Immature natural killer cell (primary cell): ENCODE measurements at places on chromosomes 2 and 18. TPM values are rescaled to one million over a fixed set of nuclear protein-coding genes. Genes with fewer than 3 reads are reported as not detected.

GRCh38 chr2:37843556-37843955 is 81.5 kb upstream of the RMDN2 start:
- H3K27me3 ChIP-seq, result peaks cover 4% of the 10 kb centered on the region
- H3K36me3 ChIP-seq, result no peaks in the 10 kb centered on the region
- H3K4me3 ChIP-seq, result no peak overlapping the region
- no peak for DNase-seq
- no peaks in the 10 kb centered on the region for H3K4me1 ChIP-seq

GRCh38 chr2:224046752-224047151 is 7.7 kb upstream of the SERPINE2 start:
- H3K4me1 ChIP-seq, result no peaks in the 10 kb centered on the region
- H3K36me3 ChIP-seq, result no peaks in the 10 kb centered on the region
- H3K4me3 ChIP-seq, result no peak overlapping the region
- DNase-seq, result no peak
- peaks cover 7% of the 10 kb centered on the region for H3K27me3 ChIP-seq
- no peak overlapping the region for H3K27ac ChIP-seq

GRCh38 chr2:237053066-237053465 is 32.6 kb upstream of the COPS8 start:
- H3K36me3 ChIP-seq, result peaks cover 8% of the 10 kb centered on the region
- no peaks in the 10 kb centered on the region for H3K4me1 ChIP-seq
- H3K4me3 ChIP-seq, result no peak overlapping the region
- no peak overlapping the region for H3K27ac ChIP-seq
- no peaks in the 10 kb centered on the region for H3K27me3 ChIP-seq

DNA sequence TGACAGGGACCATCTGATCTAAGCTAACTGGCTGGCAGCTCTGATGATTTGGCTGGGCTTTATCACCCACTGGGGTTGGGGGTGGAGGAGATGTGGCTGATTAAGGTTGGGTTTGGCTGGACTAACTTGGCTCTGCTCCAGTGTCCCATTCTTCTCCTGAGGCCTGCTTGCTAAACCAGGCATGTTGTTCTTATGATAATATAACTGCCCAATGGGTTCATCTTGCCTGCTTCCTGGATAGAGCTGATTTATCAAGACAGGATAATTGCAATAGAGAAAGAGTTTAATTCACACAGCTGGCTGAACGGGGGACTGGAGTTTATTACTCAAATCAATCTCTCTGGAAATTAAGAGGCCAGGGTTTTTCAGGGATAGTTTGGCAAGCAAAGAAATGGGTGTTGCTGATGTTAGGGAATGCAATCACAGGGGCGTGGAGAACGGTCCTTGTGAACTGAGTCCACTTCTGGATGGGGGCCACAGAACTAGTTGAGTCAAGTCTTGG is 150.4 kb downstream of the PTH2R start:
- no peak overlapping the region for H3K27ac ChIP-seq
- H3K27me3 ChIP-seq, result peaks cover 4% of the 10 kb centered on the region
- no peaks in the 10 kb centered on the region for H3K4me1 ChIP-seq
- no peak overlapping the region for H3K4me3 ChIP-seq
- no peak for DNase-seq

DNA sequence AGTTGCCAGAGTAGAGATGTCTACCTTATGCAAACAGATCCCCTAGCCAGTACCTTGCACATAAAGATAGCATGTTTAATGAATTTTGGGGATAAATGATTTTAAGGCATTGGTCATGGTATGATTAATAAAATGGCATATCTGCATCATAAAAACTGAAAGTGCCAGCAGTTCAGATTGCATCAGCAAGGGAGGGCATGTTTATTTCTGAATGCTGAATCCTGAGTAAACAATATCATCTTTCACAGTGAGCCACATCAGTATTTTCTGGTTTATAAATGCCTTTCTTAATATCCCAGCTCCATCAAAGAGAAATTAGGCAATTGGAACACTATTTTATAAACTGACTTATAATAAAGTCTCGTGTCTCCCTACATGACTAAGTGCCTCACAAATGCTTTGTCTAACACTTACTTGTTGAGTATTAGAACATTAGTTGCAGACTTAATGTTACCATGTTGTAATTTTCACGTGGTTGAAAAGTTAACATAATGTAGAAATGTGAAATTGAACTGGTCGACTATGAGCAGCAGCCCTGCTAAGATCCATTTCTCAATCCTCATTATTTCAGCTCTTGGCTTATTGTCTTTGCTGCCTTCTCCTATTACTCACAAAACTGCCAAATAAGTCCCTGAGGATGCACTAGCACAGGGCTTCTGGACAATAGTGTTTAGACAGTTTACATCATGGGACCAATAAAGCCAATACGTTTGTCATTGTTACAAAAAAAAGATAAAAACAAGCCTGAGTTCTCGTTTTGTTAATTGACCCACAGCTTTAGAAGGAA is 48.0 kb downstream of the LANCL1 start:
- H3K4me3 ChIP-seq, result no peak overlapping the region
- H3K27me3 ChIP-seq, result no peaks in the 10 kb centered on the region
- H3K36me3 ChIP-seq, result peaks cover 78% of the 10 kb centered on the region
- H3K27ac ChIP-seq, result no peak overlapping the region
- DNase-seq, result no peak
- H3K4me1 ChIP-seq, result no peaks in the 10 kb centered on the region

GRCh38 chr18:77074431-77074830 is 58.2 kb downstream of the MBP start:
- peak overlapping the region; percentile 99 for H3K27ac ChIP-seq
- H3K27me3 ChIP-seq, result peaks cover 32% of the 10 kb centered on the region
- H3K4me3 ChIP-seq, result peak overlapping the region; percentile 85
- DNase-seq, result no peak

GRCh38 chr2:194883711-194884110 is 773.3 kb upstream of the SLC39A10 start:
- no peak for DNase-seq
- no peaks in the 10 kb centered on the region for H3K36me3 ChIP-seq
- no peak overlapping the region for H3K27ac ChIP-seq
- H3K4me3 ChIP-seq, result no peak overlapping the region
- no peaks in the 10 kb centered on the region for H3K27me3 ChIP-seq

GRCh38 chr2:9951522-9952285 is at the start of gene GRHL1:
Gene GRHL1 (plus strand): TSS chr2:9951693. CDS start chr2:9951834, 141 bp downstream.
- peak within 1 kb of the TSS; percentile 85 for H3K4me3 ChIP-seq
- H3K27me3 ChIP-seq, result peaks cover 6% of the 10 kb centered on the region
- no peaks in the 10 kb centered on the region for H3K36me3 ChIP-seq
- H3K27ac ChIP-seq, result peak within 1 kb of the TSS; percentile 57
- DNase-seq, result peak; percentile 91
- peaks cover 11% of the 10 kb centered on the region for H3K4me1 ChIP-seq

DNA sequence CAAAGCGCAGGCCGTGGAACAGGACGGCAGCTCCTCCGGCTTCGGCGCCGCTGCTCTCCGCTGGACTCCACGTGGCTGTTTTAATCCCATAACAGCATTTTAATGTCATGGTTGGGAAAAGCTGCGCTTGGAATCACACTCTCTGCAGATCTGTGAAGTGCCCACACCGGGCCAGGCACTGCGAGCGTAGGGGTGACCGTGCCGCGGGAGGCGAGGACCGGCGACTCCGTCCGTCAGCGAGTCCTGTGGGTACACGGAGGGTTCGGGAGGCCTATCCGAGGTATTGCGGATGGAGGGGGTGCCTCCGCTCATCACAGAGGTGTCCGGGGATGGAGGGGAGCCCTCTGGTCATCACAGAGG is 198.0 kb upstream of the SALL3 start:
- no peaks in the 10 kb centered on the region for H3K4me1 ChIP-seq
- H3K27me3 ChIP-seq, result peaks cover 2% of the 10 kb centered on the region
- DNase-seq, result no peak
- no peak overlapping the region for H3K27ac ChIP-seq

GRCh38 chr18:35634323-35634722 is 52.8 kb downstream of the GALNT1 start:
- H3K36me3 ChIP-seq, result no peaks in the 10 kb centered on the region
- H3K4me1 ChIP-seq, result peaks cover 9% of the 10 kb centered on the region
- no peaks in the 10 kb centered on the region for H3K27me3 ChIP-seq
- no peak overlapping the region for H3K27ac ChIP-seq

DNA sequence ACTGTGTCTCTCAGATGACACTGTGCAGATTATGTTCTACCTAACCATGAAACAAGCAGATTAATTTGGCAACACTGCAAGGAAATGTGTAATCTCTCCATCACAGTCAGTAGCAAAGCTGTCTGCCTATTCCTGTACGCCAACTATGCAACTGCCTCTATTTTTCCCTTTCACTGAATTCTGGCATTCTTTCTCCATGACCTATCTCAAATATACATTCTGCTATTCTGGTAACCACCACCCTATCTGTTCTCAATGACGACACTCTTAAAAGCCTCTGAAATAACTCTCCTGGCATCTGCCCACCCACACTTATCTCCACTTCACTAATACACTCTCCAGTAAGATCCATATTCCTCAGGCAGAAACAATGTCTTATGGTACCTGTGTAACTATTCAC is 78.7 kb downstream of the ABCA12 start:
- H3K4me1 ChIP-seq, result no peaks in the 10 kb centered on the region
- no peak overlapping the region for H3K27ac ChIP-seq
- no peak for DNase-seq
- no peaks in the 10 kb centered on the region for H3K36me3 ChIP-seq

DNA sequence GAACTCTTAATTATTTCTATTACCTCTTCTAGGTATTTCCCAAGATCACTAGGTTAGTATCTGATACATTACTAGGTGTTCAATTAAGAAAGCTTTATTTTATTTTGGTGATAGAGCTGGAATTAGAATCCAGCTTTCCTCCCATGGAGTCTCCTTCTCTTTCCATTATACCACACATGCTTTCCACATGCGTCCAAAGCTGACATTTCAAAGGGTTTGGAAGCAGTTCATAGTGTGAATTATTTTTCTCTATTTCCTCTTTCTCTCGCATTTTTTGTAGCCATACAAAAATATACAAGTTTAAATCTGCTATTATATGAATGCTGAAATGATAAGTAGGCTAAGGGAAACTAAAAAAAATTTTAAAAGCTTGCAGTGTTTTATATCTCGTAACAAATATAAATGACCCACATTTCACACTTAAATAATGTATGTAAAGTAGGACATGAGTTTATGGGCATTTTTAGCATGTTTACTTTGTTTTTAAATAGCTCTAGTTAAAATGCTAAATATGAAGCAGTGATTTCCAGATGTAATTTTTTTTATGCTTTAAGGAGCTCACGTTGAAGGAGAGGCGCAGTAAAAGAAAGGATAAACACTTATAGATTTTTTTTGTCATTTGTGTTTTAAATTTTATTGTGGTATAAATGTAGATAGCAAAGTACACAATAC is 20.1 kb downstream of the ZC3H6 start:
- H3K27me3 ChIP-seq, result no peaks in the 10 kb centered on the region
- no peaks in the 10 kb centered on the region for H3K4me1 ChIP-seq
- no peak overlapping the region for H3K27ac ChIP-seq

- H3K27ac ChIP-seq, result no peak overlapping the region
- no peaks in the 10 kb centered on the region for H3K36me3 ChIP-seq
- H3K4me3 ChIP-seq, result no peak overlapping the region
- no peaks in the 10 kb centered on the region for H3K4me1 ChIP-seq
- no peak for DNase-seq
These were observed 14.4 kb downstream of the CTIF start for GRCh38 chr18:48553236-48553635.

- H3K4me1 ChIP-seq, result no peaks in the 10 kb centered on the region
- H3K4me3 ChIP-seq, result no peak overlapping the region
- H3K27me3 ChIP-seq, result no peaks in the 10 kb centered on the region
These were observed 252.2 kb upstream of the CDH20 start for GRCh38 chr18:61080954-61081528.

TTR gene
- polyA plus RNA-seq, result not detected

COL3A1 gene
- polyA plus RNA-seq, result not detected

OTOS gene
- polyA plus RNA-seq, result not detected

POTEI gene
- not detected for polyA plus RNA-seq

PKP4 gene
- polyA plus RNA-seq, result 0.47 TPM

GCG gene
- not detected for polyA plus RNA-seq

NR4A2 gene
- polyA plus RNA-seq, result 46.7 TPM

SERPINB2 gene
- not detected for polyA plus RNA-seq

SP140 gene
- 17.2 TPM for polyA plus RNA-seq
